ENCODE measurements at places on chromosomes 12 and 14. TPM values are rescaled to one million over a fixed set of nuclear protein-coding genes. Genes with fewer than 3 reads are reported as not detected.

The TAS2R13 gene
- total RNA-seq: 4.8 TPM

The BDKRB2 gene
- total RNA-seq: 0.69 TPM

The KLC1 gene
- total RNA-seq: 465 TPM

The HHIPL1 gene
- total RNA-seq: 6.9 TPM

The TMEM119 gene
- total RNA-seq: 2.8 TPM

The PPM1H gene
- total RNA-seq: 27.0 TPM
